ENCODE measurements at places on chromosomes 5 and 9.

DNA sequence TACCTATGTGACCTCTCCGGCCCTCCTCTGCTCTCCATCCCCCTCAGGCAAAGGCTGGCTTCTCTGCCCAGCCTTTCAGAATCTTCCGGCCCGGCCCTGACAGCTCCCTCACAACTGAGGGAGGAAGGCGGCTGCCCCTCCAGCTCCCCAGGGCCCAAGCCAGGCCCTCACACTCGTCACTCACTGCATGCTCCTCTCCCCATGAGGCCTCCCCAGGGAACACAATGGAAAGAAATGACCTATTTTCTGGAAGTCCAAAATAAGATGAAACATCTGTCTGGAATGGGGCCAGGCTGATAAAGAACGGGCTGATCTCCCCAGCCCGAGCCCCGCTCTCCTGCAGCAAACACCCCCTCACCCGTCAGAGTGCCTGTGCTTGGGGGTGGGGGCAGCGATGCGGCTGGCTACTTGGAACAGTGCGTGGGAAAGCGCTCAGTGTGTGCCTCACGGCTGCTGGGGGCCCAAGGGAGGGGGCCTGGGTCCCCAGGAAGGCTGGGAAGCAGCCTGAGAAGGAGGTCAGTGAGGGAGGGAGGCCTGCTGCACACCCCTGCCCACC, 11.3 kb downstream of the PDGFRB start:
- no peak for DNase-seq

DNA sequence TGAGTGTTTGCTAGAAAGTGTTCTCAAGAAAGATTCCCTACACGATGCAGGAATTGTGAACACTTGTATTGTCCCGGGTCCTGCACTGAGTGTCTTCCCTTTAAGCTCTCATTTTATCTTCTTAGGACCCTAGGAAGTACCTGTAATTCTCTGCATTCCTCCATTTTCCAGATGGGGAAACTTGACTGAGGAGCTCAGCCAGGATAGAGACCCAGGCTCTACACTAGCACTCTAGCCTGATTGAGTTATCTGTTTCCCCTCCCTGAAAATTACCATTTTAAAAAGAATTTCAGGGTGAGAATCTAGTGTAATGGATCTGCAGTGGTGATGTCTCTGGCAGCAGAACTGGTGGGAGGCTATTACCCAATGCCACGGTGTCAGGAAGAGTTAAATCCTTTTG, 453.9 kb downstream of the KDM4C start:
- DNase-seq = no peak

GRCh38 chr9:14144215-14144614, 169.7 kb downstream of the NFIB start:
- DNase-seq = no peak

- no peak for DNase-seq
Observed at GRCh38 chr5:89302102-89302891, 419.3 kb upstream of the MEF2C start.

Measured in activated CD8-positive, alpha-beta memory T cell treated with anti-CD3 and anti-CD28 coated beads, Interleukin-2, amount 50 U/mL, for 48 hours (primary cell).